ENCODE measurements at places on chromosomes 7 and 10.

DNA sequence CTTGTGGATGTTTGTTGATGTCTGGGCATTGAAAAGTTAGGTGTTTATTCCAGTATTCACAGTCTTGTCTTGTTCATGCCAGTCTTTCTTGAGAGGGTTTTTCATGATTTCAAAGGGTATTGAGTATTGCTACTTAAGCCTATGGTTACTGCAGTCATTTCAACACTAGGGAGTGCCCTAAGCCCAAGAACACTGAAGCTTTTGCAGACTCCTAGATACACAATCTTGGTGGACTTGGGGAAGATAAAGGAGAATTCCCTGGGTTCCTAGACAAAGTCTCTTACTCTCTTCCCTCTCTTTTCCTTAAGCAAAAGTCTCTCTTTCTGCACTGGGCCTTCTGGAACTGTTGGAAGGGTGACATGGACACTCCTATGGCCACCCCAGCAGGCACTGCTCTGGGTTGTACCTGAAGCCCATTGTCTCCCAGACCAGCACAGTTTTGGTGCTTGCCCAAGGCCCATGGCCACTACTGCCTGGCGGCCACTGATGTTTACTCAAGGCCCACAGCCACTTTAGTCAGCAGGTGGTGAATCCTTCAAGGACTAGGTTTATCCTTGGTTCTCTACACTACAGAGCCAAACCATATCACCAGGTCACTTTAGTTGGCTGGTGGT is 24.9 kb downstream of the SAMD9 start:
- DNase-seq: no peak

DNA sequence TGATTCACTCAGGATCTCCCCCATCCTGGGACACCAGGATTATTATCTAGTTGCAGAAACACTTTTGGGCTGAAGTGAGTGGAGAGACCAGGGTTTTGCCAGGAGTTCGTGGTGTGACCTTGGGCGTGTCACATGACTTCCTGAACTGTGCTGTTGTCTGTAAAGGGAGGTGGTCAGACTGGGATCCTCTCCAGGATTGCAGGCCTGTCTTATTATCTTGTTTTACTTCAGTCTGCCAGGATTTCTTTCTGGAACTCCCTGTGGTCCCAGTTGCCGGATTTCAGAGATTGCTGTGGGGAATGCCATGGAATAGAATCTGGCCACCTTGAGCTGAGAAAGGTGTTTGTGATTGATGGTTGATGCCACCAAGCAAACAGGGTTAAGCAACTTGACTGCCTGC is 35.8 kb downstream of the CRCP start:
- no peak for DNase-seq

DNA sequence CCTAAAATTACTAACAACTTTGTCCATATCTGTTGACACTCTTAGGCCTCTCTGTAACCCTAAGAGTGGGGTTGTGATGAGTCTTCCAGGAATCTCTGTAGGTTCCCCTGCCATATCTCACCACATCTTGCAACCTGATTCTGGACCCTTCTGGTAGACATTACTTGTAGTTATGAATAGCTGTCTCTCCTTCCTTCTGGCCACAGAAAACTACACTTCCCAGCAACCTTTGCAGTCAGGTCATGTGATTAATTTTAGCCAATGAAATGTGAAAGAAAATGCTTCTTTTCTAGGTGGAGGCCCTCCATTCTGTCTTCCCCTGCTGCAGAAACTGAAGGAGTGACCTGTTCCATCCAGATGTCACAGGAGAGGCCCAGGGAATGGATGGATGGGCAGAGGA is 147.6 kb upstream of the AOAH start:
- DNase-seq: no peak

GRCh38 chr7:151079199-151079910 is 1.3 kb downstream of the FASTK start:
- no peak for DNase-seq

DNA sequence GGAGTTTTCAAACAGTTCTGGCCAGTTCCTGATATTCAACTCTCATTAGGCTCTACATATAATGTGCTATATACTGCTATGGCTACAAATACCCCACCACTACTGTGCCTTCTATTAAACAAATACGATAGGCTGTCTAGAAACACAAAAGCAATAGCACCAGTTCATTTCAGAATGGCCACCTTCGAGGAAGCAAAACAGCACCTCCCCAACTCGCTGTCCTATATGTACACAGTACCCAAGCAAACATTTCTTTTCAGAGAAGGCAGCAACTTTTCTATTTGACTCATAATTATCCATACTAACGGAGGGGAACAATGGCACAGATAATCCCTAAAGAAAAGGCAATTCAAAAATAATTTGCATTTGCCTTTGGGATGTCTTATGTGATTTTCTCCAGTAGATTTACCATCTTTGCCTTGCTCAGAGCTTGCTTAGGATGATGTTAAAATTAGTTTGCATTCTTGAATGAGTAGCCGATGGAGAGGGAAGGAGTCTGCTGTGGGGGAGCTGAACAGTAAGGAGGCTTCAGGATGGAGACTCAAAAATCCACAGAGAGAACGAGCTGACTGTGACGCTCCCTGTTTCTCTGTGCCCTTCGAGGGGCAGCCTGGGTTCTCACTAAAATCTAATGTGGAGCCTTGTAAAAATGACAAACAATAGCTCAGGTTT is 218.7 kb downstream of the FANK1 start:
- DNase-seq: no peak

DNA sequence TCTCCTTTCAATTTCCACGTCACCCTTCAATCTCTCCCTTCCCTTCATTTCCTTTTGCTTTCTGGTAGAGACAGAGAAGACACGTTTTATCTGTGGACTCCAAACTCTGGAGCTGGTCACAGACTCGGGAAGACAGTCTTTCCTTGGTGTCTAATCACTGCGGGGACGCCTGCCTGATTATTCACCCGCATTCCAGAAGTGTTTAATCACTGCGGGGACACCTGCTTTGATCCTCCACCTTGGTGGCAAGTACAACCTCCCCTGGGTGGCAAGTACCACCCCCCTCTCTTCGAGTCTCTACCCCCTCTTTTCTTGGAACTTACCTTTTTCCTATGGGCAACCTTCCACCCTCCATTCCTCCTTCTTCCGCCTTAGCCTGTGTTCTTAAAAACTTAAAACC is 15.3 kb upstream of the LRRC61 start:
- DNase-seq: no peak

DNA sequence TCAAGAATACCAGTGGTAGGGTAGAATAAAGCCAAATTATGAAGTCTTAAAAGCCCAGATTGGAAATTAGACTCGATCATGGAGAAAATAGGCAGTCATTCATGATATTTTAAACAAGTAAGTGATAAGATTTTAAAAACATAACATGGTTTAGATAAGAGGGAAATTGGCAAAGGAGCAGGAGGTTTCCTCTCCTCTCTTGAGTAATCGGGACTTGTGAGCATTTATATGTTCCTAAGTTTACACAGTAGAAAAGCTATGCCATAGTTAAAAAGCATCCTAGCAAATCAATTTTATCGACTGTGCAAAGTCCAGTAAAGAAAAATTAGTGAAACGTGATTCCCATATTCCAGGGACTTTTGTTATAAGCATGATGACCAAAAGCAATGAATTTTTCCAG is 313.2 kb downstream of the AHR start:
- DNase-seq: no peak

DNA sequence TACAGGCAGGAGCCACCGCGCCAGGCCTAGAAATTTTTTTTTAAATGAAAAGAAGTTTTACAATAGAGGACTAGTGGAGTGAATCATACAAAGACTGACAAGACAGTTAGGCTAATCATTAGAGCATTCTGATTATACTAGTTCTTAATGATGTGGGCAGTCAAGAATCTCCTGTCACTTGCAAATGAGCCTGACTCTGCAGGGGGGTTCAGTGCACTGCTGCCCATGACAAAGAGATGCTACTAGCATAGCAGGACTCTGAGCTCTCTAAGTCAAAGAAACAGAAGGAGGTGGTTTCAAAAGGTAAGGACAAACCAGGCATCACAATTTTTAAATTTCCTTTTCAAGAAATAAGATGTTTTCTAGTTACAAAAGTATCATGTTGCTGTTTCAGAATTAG is 59.0 kb downstream of the CCDC6 start:
- no peak for DNase-seq

- no peak for DNase-seq
Observed at GRCh38 chr7:74708569-74709275, 51.2 kb downstream of the GTF2I start.

DNA sequence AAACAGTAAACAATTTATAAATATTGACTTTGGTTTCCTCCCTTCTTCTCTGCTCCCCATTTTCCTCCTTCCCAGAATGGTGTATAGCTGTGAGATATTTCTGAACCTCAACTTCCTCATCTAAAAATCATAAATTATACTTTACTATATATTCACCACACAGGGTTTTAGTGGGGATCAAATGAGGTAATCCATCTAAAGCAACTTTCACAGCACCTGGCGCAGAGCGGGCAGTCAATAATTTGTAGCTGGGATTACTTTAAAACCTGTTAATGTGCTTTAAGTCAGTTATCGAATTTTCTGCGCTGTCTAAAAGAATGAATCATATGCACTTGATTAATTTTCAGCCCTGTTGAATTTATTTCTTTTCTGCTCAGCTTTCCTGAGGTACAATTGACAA is 172.7 kb downstream of the PTEN start:
- no peak for DNase-seq

GRCh38 chr10:24622781-24623301 is 100.8 kb downstream of the ARHGAP21 start:
- no peak for DNase-seq

- no peak for DNase-seq
Observed at GRCh38 chr7:113197274-113197673, 78.9 kb upstream of the SMIM30 start.

DNA sequence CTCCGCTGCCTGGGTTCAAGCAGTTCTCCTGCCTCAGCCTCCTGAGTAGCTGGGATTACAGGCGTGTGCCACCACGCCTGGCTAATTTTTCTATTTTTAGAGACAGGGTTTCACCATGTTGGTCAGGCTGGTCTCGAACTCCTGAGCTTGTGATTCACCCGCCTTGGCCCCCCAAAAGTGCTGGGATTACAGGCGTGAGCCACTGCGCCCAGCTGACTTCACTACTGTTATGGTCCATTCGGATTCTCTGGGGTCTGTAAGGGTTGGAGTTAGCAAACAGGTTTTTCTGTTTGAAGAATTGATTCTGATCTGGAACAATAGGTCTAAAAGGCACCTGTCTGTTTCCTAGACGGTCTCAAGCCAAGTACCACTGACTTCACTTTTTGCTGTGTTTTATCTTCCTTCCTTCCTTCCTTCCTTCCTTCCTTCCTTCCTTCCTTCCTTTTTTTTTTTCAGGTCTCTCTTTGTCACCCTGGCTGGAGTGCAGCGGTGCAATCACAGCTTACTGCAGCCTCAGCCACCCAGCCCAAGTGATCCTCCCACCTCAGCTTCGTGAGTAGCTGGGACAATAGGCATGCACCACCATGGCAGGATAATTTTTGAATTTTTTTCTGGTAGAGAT is 192.2 kb downstream of the CAMK1D start:
- DNase-seq: no peak

- DNase-seq: no peak
Observed at GRCh38 chr10:80253266-80253962, 36.0 kb downstream of the MAT1A start.

- no peak for DNase-seq
Observed at GRCh38 chr7:41915871-41916270, 213.0 kb upstream of the INHBA start.

DNA sequence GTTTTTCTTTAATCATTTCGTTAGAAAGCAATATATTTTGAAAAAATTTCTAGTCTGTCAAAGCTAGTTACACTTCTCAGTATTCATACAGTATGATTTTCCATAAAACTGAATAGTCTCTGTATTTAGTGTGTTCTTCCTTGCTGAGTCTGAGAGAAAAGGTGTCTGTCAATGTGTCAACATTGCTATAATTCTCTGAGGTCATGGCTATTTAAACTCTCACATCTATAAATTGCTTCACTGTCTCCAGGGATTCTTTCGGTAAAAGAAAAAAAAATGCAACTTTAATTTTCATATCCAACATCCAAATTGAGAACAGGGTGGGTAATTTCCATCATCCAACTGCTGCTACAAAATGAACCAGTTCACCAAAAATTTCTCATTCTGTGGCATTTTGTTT is 319.7 kb upstream of the GHITM start:
- DNase-seq: no peak

- no peak for DNase-seq
Observed at GRCh38 chr10:110873951-110874350, 2.2 kb downstream of the PDCD4 start.

- no peak for DNase-seq
Observed at GRCh38 chr7:77254429-77254828, 54.8 kb upstream of the FGL2 start.

- no peak for DNase-seq
Observed at GRCh38 chr7:127913686-127914085, 117.6 kb downstream of the LRRC4 start.

DNA sequence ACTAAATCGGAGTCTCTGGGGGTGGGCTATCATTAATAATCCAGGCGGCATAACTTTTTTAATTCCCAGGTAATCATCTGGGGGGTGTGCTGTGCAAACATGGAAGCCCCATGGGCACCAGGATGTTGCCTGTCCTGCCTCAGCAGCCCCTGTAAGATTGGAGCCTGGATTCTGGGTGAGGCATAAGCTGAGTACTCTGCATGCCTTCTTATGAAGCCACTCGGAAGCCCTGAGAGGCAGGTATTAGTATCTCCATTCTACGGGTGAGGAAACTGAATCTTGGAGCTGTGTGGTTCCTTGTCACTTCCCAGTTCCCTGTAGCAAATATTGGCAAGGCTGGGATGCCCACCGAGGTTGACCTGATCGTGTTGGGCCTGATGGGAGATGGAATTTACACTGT is 7.4 kb upstream of the OPN4 start:
- DNase-seq: no peak

GRCh38 chr10:81444242-81444929 is 430.6 kb upstream of the NRG3 start:
- DNase-seq: no peak

DNA sequence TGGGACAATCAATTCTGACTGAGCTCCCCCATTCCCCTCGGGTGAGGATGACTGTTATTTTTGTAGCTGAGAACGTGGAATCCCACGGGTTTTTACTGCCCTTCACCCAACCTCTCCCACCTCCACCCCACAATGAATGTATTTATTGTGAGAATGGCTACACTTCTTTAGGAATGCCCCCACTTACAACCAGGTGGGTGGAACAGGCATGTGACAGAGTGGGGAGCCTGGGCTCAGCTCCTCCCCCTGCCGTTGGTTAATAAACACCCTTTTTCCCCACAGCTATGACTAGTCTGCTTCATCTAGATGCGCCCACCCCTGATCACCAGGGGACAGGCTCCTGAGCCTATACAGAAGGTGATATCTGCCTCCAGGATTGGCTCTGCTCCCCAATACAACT is 2.0 kb downstream of the MRPL43 start:
- no peak for DNase-seq
